Pancreas (tissue), 10 donors: ENCODE measurements at places on chromosomes 12 and 14. TPM values are rescaled to one million over a fixed set of nuclear protein-coding genes. Genes with fewer than 3 reads are reported as not detected.
A peak's percentile ranks its signal among the peaks of the same experiment; 100 is the strongest.

GRCh38 chr14:20782280-20782890 lies 1.3 kb downstream of the RNASE6 start:
- no peak for DNase-seq

Gene MRPL42
- 24.9 TPM for total RNA-seq

DNA sequence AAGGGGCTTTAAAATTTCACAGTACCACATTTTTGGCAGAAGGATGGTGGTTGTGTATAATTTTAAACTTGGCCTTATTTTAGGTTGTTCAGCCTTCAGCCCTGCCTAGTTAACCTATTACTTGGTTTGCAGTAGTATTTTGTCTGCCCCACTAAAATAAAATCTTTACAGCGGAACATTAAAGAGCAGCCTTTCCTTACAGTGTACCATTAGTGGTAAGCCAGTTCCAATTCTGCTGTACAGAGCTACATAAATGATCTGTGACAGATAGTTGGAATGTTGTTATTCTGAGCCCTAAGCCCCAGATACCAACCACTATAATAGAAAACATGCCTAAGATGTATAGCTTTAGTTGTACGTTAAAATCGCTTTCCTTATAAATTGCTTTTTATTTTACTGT lies 56.2 kb downstream of the SLC38A6 start:
- no peak for DNase-seq

GRCh38 chr12:31298515-31298910 lies 27.4 kb downstream of the SINHCAF start:
- DNase-seq = no peak

GRCh38 chr14:20971705-20972021 lies 16.4 kb downstream of the RNASE2 start:
- DNase-seq = no peak

Gene SOAT2
- not detected for total RNA-seq

- DNase-seq = no peak
These were observed 41.3 kb downstream of the SSH1 start for GRCh38 chr12:108815875-108816594.

GRCh38 chr12:130665753-130666152 lies 50.3 kb downstream of the RIMBP2 start:
- no peak for DNase-seq

GRCh38 chr14:45212231-45212630 lies 40.8 kb downstream of the MIS18BP1 start:
- no peak for DNase-seq

DNA sequence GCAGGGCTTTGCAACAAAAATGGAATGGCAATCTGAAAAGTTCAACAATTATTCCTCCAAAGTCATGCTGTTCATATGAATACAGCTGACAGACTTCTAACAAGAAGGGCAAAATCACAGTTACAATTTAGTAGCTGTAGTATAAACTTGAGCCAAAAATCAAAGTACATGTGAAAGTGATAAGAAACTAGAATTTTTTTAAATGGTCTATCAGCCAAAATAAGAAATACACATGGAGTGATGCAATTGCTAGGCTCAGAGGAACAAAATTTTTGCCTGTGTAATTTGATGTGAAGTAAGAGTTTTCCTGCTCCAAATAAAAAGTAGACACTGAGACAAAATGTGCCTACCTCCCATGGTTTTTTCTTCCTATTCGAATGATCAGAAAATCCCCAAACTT lies 167.7 kb upstream of the CDKN3 start:
- no peak for DNase-seq

- DNase-seq = no peak
These were observed 49.0 kb downstream of the GALNT9 start for GRCh38 chr12:132280406-132280805.

Gene MYF6
- not detected for total RNA-seq

DNA sequence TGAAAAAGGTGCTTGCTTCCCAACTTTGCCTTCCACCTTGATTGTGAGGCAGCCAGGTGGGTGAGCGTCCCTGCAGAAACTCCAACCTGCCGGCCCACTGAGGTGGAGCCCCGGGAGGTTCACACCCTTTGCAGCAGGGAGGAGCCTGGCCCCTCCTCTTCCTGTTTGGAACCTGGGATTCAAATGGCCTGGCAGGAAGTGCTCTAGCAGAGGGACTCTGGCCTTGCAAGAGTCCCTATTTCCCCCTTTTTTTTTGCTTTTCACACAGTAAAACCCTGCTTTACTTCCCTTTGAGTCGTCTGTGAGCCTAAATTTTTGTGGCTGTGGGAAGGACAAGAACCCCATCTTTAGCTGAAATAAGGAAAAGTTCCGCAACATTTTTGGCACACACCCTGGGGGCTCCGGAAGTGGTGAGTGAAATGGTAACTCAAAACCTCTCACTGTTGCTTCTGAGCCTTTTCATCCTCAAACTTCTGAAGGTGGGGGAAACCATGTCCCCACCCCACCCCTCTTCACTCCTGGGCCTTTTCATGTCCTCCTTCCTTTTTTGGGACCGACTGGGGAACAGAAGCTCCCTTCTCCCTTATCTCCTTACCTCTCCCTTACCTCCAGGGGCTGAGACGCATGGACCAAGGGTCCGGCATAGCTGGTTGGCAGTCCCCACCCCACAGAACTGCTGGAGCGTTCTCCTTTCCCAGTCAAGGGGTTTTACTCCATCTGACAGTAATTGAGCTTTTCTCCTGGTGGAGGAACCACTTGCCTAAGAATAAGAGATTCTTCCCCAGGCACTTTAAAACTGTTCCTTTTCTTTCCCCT lies 102.0 kb downstream of the KCNMB4 start:
- no peak for DNase-seq

GRCh38 chr12:109307051-109307450 lies 2.0 kb downstream of the FOXN4 start:
- DNase-seq = no peak

DNA sequence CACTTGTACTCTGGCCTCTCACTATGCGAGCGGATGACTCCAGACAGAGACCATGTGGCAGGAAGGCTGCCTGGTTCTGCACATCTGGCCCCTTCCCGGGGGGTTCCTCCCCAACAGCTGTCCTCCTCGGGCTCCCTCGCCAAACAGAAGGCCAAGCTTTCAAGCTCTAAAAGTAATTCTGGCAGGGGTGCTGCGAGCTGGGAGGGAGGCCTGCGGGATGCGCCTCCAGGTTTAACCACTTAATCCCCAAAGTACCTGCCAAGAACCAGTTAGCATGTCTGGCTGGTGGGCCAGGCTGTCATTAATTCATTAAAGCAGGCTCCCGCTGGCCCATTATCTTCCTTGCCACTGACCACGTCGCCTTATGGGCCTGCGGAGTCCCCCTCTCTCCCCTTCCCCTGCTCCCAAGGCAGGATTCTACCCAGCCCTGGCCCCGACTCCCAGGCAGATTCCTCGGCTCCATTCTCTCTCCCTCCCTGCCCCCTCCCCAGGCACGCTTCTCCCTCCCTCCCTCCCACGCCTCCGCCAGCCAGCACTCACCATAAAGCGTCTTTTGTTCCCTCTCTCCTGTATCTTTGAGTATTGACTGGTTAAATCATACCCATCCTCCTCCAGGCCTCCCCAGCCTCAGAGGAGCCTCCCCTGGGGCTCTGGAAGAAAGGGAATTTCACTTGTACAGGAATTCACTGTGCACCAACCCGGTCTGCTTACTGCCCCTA lies 4.9 kb downstream of the HRK start:
- no peak for DNase-seq

GRCh38 chr14:96661244-96661969 lies 135.8 kb upstream of the VRK1 start:
- DNase-seq = no peak

DNA sequence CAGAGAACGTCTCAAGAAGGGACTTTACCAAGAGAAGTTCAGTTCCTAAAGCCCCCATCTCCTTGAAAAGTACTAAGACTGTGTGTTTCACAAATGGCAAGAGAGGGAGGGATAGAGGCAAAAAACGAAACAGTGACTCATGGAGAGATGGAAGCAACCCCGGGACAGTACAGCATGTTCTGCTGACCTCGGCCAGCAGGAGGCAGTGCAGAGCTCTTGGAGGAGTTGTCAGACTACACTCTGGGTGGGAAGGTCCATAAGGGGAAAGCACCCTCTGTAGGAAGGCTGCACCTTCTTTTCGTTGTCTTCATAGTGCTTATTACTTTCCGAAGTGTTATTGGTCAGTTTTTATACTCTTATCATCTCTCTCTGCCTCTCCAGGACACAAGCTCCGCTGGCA lies 525.2 kb upstream of the CCDC196 start:
- DNase-seq = peak; percentile 81

DNA sequence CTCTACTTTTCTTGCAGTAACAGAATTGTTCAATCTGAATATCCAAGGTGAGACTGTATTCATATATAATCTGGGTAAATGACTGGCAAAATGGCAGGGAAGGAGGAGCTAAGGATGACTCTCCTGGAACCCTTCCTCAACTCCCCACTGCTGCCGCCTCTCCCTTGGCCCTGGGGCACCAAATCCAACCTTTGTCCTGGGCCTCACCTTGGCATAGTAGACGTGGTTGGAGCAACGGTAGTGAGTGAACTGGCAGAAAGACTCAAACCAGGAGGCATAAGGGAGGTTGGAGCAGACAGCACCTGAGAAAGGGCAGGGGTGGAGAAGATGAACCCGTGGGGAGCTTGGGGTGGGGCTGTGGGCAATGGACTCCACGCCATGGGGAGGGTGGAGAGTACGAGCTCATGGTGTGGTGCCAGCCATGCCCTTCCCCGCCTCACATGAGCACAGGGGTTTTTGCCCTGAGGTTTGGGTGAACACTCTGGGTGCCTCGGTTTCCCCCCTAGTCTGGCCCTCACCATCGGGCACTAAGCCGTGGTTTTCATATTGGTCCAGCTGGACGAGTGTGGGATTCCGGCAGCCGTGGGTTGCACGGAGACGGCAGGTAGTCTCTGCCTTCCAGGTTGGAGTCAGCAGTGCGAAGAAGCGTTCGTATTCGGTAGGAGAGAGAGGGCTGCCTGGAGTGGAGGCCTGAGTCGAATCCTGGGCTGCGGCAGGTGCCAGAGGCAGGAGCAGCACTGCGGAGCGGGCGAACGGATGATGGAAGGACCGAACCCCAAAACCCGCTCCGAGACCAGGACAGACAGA lies 753 bp downstream of the ACRBP start:
- no peak for DNase-seq

Gene CCDC198
- total RNA-seq = 17.1 TPM

Gene ZDHHC22
- total RNA-seq = not detected

Gene ENDOU
- not detected for total RNA-seq

DNA sequence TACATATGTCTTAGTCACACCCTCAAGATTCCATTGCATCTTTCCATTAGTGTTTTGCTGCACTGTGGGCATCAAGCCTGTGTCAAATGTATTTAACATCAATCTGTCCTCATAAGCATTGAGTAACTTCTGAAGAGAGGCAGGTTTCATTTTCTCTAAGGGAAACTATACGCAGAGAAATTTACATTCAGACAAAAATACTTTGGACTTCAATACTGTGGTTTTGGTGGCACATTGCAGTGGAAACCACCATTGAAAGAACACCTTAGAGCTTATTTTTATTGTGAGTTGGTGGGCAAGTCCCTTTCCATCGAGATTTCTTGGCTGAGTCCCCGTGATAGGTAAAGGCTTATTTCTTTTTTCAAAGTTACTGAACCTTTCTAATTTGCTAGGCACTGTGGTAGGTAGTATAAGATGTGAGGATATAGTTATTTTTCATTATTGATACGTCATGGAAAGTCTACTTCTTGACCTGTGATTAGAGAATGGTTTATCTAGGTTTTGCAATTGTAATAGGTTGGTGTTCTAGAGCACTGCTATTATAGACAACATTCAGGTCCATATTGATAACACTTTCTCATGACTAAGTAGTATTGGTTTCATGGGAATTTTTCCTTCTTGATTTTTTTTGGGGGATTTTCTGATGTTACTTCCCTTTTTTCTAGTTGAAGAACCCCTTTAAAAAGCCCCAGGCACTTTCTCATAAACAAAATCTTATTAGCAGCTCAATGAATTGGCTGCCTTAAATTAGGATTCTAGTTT lies 81.9 kb downstream of the CFAP54 start:
- DNase-seq = no peak

DNA sequence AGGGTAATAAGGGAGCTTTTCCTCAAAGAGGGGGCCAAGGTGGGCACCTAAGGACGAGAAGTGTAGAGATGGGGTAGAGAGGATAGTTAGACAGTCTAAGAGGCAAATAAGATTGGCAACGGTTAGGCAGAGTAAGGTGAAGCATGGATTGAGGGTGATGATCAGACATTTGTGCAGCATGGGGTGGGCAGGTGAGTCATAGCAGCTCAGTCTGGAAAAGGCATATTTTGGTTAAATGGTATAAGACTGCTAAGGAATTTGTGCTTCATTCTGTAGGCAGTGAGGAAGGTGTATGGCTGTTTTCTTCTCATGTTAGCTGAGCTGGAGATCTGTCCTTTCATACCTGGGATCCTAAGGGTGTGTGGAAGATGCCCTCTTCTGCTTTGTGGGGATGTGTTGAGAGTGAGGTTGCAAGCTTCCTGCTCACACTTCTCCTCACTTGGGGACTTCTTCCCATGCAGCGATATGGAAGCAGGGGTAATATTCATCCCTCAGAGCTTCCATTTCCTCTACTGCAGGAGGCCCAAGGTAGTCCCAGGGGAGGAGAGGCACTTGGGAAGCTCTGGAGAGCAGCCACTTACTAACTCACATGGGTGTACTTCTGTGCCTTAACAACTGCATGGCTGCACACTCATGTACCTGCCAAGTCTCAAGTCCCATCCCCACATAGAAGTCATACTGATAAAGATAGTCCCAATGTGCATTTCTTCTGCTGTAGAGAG lies 28.9 kb downstream of the GSG1 start:
- DNase-seq = no peak

Gene CLEC7A
- total RNA-seq = 0.60 TPM

- no peak for DNase-seq
These were observed 2.9 kb downstream of the KRT79 start for GRCh38 chr12:52831251-52831650.

GRCh38 chr12:685388-685787 lies 22.1 kb upstream of the NINJ2 start:
- DNase-seq = no peak

Gene GPRC5D
- not detected for total RNA-seq

GRCh38 chr14:51518280-51518679 lies 133.4 kb upstream of the FRMD6 start:
- DNase-seq = no peak

- DNase-seq = peak; percentile 84
These were observed 5.5 kb downstream of the TMEM63C start for GRCh38 chr14:77186911-77187648.
